Activated CD8-positive, alpha-beta memory T cell treated with anti-CD3 and anti-CD28 coated beads for 4 hours (primary cell): ENCODE measurements at places on chromosomes 2 and 18.

DNA sequence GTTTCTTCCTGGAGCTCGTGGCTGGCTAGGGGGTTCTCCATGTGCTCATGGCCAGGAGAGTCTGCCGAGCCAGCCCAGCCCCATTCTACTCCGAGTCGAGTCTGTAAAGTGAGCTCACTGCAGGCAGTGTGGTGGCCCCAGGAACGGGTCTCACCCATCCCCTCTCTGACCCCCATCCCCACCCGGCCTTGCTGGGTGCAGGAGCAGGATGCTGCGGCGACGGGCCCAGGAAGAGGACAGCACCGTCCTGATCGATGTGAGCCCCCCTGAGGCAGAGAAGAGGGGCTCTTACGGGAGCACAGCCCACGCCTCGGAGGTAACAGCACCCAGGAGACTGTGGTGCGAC, 1.4 kb downstream of the ANO7 start:
- no peak for DNase-seq

DNA sequence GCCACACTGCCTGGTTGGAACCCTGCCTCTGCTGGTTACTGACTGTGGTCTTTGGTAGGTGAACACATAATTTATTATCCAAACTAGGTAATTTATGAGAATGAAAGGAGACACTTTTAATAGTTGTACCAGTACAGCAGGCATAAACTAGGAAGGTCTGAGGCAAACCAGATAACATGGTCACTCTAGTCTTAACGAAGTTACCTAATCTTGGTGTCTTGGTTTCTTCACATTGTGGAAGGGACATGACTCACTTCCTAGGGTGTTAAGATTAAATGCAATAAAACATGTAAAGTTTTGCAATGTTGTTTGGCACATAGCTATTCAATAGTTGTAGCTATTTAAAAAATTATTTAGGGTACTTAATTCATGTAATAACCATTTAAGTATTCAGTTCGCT, 23.3 kb downstream of the SPTBN1 start:
- DNase-seq = no peak

GRCh38 chr2:173238385-173238784, 116.3 kb upstream of the CDCA7 start:
- DNase-seq = no peak

GRCh38 chr2:219628235-219628985, 980 bp downstream of the SLC4A3 start:
- no peak for DNase-seq

DNA sequence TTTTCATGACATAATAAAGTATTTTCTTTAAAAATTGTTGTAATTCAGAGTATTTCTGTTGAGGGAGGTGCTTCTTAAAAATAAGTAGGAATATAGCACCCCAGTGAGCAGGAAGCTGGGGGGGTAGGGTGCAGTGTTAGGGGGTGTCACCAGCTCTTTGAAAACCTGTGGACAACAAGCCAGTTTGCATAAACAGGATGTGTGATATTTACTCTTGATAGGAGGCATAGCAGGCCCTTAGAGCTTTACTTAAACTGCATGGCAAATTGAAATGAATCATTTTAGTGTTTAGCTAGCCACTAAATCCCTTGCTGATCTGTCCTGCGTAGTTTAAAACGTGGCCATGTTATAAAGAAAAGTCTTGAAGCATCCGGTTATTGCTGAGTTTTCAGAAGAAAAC, 8.4 kb downstream of the TGIF1 start:
- no peak for DNase-seq

DNA sequence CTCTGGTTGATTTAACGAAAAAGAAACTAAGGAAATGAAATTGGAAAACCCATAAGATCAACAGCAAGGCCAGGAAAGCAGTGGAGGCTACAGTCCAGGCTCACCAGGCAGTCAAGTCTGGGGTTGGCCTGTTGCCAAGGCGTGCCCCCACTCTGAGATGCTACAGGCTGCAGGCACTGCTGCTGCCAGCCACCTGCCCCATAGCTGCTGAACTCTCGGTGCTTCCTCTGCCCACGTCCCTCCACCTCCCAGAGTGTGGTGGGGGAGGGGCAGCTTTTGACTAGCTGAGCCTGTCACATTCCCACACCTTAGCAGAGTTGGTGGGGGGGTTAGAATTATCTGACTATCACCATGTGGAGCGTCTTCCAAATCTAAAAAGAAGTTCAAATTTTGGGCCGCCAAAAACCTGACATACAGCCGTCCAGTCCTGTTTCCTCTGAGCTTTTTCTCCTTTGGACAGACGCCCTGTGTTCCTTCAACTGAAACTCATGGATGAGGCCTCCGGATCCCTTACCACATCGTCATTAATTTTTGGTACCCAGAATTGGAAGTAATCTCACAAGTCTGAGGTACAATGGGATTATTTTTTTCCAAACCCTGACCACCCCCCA, 3.9 kb upstream of the SH3RF3 start:
- DNase-seq = no peak

- no peak for DNase-seq
Measured at GRCh38 chr2:117853316-117853715, 38.8 kb downstream of the DDX18 start.

DNA sequence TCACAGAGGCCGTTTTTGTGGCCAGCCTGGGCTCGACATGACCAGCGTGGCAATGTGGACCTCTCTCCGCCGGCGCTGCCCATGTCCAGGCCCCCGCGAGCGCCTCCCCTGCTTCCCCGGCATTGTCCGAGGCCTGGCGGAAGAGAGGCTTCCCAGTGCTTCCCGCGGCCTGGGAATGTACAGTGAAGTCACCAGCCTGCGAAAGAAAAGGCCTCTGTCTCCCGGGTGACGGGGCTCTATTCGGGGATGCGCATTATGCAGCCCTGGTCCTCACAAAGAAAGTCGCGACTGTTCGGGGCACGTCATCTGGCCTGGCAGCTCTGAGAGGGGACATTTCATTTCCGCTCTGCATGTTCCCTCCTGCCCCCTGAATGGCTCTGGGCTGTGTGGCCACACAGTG, 109.2 kb upstream of the AGAP1 start:
- DNase-seq = no peak
